ENCODE measurements at places on chromosomes 1 and 21.

- DNase-seq: no peak
Measured at GRCh38 chr1:243258731-243259130, 2.9 kb downstream of the SDCCAG8 start.

DNA sequence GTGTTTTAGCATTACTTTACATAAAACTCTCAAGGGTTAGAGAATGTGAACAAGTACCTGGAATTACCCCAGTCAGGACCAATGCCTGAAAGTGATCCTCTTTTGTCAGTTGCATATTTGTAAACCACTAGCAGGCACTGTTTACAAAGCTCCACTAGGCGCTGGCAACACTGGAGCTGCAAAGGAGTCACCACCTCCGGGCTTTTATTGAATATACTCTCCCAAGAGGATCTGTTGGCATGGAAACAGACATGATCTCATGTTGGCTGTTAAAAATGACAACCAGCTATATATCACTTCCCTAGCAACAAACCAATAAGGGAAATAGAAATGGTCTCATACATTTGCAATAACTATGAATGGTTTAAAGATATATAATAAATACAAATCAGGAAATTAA is 116.0 kb downstream of the TTLL7 start:
- DNase-seq: peak; percentile 88

DNA sequence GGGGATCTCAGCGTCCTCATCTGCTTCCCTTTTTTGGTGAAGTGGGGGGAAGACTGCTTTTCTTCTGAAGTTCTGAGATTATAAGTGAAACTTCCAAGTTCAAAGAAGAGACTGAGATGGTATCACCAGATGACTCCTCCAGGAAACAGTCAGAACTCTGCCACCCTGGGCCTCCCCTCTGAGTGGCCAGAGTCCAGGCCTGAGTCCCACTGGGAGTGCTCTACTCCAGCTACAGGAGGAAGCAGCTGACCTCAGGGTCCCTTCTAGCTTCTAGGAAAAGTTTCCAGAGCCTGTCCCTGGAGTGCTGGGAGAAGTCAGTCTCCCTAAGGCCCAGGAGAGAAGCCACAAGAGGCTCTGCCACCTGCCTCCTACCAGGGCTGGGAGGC is 104.7 kb downstream of the CASZ1 start:
- no peak for DNase-seq

- no peak for DNase-seq
Measured at GRCh38 chr1:183374825-183375224, 43.4 kb downstream of the NMNAT2 start.

DNA sequence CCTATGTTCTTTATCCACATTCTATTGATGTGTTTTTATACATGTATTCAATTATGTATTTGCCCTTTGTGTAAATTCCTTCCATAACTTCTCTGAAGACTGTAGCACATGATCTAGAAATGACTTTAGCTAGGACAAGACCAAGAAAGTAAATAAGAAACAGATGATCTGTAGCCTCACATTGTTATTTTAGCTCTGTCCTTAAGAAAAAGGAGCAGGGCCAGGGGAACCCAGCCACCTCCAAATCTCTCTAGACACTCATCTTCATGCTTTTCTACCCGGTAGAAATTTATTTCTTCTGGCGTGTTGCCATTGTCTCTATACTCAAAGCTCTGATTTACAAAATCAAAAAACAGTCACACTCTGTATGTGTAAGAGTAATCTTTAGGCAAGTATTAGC is 27.1 kb downstream of the CDC7 start:
- no peak for DNase-seq

- no peak for DNase-seq
Measured at GRCh38 chr1:2554621-2555387, 1.4 kb upstream of the TNFRSF14 start.

GRCh38 chr1:20107796-20108195 is 11.5 kb downstream of the PLA2G2D start:
- no peak for DNase-seq

DNA sequence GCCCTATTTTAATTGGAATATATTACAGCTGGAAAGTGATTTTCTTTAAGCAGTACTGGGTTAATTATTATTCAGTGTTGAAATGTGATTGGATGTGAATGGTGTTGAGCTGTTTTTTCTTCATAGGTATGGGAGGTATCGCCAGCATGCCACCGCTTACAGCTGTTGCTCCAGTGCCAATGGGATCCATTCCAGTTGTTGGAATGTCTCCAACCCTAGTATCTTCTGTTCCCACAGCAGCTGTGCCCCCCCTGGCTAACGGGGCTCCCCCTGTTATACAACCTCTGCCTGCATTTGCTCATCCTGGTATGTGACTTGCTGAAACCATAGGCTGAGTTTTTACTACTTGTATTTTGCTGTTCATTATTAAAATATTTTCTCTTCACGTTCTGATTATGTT is 107.7 kb downstream of the ITSN1 start:
- no peak for DNase-seq

Data from bronchial epithelial cell (primary cell).